ENCODE measurements at places on chromosomes 13 and 19. TPM values are rescaled to one million over a fixed set of nuclear protein-coding genes. Genes with fewer than 3 reads are reported as not detected.

GRCh38 chr19:14769201-14769600 lies 9.2 kb downstream of the ADGRE2 start:
- DNase-seq: no peak

DNA sequence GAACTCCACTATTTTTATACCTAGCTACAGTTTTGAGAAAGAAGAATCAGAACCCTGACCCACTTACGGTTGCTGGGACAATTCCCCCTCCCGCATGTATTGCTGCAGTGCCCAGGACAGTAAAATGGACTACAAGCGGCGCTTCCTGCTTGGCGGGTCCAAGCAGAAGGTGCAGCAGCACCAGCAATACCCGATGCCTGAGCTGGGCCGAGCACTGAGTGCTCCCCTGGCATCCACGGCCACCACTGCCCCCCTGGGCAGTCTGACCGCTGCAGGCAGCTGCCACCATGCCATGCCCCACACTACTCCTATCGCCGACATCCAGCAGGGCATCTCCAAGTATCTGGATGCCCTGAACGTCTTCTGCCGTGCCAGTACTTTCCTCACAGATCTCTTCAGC lies 46.0 kb downstream of the GARRE1 start:
- DNase-seq: no peak

DNA sequence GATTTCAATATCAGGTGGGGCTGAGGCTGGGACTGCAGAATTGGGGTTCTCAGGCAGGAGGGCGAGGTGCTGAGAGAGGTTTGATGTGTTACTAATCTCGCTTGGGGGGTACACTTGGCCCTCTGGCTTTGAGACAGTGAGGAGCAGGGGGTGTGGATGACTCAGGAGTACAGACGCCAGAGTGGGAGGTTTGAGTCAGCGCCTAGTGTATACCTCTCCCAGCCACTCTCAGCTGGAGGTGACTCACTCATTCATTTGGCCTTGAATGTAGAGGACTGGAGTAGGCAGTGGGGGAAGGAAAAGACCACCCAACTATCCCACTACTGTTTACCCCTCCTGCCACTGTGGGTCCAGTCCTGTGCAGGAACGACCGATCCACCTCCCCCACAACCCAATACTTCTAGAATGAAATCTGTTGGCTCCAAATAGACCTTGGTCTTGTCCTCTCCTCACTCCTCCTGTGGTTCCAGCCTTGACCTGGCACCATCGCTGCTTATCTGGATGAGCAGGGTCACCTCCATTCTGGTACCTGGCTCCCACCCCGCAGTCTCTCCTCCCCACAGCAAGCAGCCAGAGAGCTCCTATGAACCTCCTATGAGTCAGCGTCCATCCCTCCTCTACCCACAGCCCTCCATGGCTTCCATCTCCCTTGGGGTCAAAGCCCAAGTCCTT lies 20.1 kb upstream of the ZNRF4 start:
- peak; percentile 14 for DNase-seq

GRCh38 chr19:49692147-49692506 lies 1.2 kb downstream of the CPT1C start:
- DNase-seq: no peak

DNA sequence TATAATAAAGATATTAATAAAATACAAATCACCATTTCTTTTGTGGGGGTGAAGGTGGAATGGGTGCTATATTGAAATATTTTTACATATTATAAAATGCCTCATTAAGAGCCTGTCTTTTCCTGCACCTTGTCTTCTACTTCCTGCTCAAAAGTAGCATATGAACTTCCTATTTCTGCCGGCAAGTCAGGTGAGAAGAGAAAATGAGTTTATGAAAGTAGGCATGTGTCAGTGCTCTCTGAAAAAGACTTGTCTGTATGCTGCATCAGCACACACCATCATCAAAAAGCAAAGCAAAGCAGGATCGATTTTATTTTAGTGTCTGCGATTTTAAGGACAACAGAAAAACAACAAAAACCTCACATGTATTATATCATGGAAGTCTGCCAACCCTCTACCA lies 114.2 kb downstream of the RAP2A start:
- no peak for DNase-seq

DNA sequence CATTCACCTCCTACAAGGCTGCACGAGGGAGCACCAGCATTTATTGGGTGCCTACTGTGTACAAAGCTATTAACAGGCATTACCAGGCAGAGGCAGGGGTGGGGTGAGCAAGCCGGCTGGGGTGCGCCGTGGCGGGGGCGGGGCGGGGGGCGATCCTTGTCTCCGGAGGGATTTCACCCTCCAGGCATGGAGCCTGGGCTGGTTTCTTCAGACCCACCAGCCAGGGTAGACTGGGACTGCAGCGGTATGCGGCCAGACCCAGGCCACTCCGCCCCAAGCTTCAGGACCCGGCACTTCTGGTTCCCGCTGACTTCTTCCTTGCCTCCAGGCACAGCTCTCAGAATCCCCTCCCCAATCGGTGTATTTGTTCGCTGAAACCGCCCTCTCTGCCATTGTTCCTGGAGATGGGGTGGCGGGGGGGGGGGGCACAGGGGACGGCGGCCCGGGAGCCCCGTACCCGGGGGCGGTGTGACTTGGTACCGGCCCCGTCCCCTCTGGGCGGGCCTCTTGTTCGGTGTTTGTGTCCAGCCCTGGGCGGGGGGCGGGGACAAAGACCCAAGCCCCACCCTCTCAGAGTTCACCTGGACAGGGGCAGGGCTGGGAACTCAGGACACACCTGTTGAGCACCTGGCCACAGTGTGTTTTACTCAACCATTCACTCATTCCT lies 14.4 kb downstream of the TJP3 start:
- DNase-seq: no peak

DNA sequence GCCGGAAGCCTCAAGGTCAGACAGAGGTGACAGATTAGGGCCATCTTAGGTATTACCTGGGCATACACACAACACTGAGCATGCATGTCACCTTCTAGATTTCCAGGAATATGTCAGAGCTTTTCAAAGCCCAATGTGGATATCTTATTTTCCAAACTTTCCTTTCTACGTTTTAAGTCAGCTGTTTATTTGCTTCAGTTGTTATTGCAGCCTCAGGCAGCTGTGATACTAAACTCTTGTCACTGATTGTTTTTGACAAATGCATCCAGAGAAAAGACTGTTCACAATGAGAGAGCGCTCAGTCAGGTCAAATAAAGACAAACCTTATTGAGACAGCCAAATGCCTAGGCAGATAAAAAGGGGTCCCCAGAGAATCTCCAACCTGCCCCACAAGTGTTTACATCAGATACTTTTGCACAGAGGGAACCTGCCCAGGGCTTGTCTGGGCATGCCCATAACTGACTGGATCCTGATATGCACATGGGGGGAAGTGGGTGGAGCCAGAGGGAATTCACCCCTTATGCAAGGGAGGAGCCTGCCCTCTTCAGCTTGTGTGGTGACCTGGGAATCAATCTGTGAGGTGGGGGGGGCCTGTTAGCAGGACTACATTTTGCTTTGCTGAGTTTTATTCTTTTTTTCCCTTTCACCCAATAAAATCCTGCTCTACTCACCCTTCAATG lies 28.5 kb downstream of the MED4 start:
- no peak for DNase-seq

DNA sequence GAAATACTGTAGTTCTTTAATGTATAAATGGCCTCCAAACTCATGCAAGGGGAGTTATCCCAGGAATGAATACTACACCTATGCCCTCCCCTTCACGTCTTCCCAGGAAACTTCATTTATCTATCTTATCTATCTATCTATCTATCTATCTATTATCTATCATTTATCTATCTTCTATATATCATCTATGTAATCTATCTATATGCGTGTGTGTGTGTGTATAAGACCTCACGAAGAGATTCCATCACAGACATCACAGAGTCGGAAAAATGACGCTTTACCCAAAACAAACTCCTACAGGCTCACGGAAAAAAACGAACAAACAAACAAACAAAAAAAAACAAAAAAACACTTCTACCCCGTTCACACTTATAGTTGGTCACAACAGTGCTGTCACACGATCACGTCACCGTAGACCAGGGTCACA lies 486 bp downstream of the ZNF529 start:
- DNase-seq: no peak

DNA sequence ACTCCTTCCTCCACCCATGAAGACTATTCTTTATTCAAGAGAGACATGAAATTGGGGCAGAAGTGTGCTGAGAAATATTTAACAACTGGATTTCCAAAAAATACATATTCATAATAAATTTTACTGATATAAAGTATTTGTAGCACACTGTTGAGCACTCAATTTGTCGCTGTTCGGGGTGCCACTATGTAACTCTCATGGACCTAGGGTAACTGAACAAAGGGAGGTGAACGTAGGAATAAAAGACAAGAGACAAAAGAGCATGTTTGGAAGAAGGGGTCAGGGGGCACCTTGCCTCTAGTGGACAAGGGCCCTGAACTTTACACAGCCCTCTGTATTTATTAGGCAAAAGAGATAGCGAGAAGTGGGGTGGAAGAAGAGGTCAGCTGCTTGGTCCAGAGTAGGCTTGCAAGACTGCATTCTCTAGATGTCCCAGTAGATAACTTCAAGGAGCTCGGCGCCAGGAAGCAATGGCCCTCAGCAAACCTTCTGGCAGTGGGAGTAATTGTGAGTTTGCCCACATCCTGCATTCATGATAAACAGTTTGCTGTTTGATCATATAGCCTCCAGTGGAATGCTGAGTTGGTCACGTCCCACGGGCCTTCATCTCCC lies 4.5 kb upstream of the ZNF175 start:
- no peak for DNase-seq

DNA sequence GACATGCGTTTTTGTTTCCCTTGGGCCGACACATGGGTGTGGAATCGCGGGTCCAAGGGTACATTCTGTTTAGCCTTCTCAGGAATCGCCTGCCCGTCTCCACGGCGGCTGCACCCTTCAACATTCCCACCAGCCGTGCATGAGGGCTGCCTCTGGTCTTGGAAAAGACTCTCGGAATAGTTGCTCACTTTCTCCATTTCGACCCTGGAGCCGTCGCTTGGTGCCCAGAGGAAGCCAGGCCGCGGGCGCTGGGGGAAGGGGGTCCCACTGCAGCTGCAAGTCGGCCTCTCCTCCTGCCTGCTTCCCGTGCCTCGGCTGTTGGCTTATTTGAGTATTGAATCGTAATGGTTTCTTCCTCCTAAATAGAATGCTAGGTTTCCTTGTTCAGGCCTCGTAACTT lies 51.5 kb downstream of the KDM4B start:
- no peak for DNase-seq

- DNase-seq: no peak
These were observed 97.9 kb upstream of the SLC7A1 start for GRCh38 chr13:29693275-29693945.

DNA sequence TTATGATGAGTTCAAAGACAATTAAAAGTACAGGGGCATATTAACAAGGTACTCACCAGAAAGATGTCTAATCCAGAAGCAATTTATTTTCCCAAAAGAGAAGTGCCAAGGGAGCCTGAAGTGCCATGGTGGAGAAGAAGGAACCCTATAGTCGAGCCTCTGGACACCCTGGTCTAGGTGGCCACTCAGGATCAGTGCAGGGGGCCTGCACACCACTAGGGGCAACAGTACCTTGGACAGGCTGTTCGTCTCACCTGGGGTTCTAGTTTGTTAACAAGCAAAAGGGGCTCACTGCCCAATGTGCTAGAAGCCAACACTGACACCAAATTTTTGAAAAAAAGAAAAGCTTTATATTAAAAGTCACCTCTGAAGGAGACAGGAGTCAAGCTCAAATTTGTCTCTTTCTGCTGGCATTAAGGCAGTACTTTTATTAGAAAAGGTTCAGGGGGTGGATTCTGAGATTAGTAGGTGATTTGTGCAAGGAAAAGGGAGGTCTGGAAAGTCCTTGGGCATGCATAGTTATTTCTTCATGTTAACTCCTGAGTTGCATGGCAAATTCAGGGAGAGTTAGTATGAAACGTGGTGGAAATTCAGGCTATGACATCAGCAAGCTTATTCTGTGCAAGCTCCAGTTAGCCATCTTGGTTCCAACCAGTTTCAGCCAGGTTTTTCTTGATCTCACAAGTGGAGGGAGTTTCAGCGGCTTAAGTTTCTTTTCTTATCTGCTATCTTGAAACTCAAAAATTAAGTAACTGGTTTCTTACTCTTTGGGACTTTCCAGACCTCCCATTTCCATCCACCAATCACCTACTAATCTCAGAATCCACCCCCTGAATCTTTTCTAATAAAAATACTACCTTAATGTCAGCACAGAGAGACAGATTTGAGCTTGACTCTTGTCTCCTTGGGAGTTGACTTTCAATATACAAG lies 884 bp upstream of the CBY2 start:
- DNase-seq: no peak

GRCh38 chr13:36913463-36913862 lies 6.6 kb downstream of the SMAD9 start:
- DNase-seq: no peak

DNA sequence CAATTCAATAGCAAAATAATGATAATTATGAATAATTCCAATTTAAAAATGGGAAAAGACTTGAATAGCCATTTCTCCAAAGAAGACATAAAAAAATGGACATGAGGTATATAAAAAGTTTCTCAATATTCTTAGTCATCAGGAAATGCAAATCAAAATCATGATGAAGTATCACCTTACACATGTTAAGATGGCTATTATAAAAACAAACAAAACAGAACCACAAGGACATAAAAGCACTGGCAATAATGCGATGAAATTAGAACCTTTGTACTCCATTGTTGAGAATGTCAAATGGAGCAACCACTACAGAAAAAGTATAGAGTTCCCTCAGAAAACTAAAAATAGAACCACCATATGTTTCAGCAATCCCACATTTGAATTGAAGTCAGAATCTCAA lies 1186.1 kb downstream of the SLITRK5 start:
- DNase-seq: no peak

DNA sequence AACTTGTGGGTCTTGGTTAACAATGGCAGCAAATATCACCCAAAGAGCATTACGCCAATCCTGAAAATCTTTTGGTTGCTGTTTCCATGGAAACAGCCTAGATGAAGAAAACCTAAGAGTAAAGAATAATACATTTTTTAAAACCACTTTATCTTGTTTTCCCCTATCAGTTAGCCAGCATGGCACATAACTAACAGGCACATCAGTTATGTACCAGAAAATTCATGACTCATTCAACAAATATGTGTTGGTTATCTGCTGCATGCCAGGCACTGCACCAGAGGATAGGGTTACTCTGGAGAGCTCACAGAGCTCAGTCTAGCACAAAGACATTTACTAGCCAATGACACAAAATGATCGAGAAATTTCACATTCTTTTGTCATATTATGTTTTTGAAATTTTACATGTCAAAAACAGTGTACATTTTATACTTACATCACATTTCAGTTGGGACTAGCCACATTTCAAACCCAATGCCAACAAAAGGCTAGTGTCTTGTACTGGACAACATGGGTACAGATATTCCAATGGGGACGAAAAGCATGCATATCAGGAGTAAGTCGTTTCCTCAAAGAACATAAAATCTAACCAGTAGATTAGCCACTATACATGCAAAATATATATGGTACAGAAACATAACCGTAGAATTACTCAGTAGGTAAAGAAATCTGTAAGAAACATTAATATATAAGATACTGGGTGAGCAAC lies 20.3 kb downstream of the LNX2 start:
- DNase-seq: no peak

RDH8 gene
- not detected for total RNA-seq

SYNGR4 gene
- not detected for total RNA-seq

CCNA1 gene
- total RNA-seq: not detected

TINCR gene
- total RNA-seq: 0.81 TPM

RASIP1 gene
- total RNA-seq: 0.65 TPM

KLK12 gene
- total RNA-seq: not detected

ZNF497 gene
- 0.98 TPM for total RNA-seq

IGFL1 gene
- total RNA-seq: not detected

ACP7 gene
- not detected for total RNA-seq

ADGRL1 gene
- 30.2 TPM for total RNA-seq

GAMT gene
- 23.1 TPM for total RNA-seq

SLC6A16 gene
- total RNA-seq: 0.92 TPM

LRRC63 gene
- not detected for total RNA-seq

TMC4 gene
- 0.98 TPM for total RNA-seq

VAV1 gene
- total RNA-seq: 70.7 TPM

BST2 gene
- 85.9 TPM for total RNA-seq
